ENCODE measurements at places on chromosomes 1 and 21. TPM values are rescaled to one million over a fixed set of nuclear protein-coding genes. Genes with fewer than 3 reads are reported as not detected.
A peak's percentile ranks its signal among the peaks of the same experiment; 100 is the strongest.

Gene CNR2
- 0.35 TPM for total RNA-seq

Gene RNU1-1
- 1,100 TPM for total RNA-seq

Gene IGSF21
- not detected for total RNA-seq

Gene CFHR1
- not detected for total RNA-seq

Gene CFAP141
- total RNA-seq, result not detected

Gene RERE
- total RNA-seq, result 105 TPM

Gene NECTIN4
- not detected for total RNA-seq

Gene MR1
- total RNA-seq, result 48.9 TPM

Gene RBM11
- total RNA-seq, result 4.9 TPM

Gene IL10
- total RNA-seq, result 0.77 TPM

GRCh38 chr1:205719762-205720161 lies 30.2 kb downstream of the NUCKS1 start:
- DNase-seq, result no peak

DNA sequence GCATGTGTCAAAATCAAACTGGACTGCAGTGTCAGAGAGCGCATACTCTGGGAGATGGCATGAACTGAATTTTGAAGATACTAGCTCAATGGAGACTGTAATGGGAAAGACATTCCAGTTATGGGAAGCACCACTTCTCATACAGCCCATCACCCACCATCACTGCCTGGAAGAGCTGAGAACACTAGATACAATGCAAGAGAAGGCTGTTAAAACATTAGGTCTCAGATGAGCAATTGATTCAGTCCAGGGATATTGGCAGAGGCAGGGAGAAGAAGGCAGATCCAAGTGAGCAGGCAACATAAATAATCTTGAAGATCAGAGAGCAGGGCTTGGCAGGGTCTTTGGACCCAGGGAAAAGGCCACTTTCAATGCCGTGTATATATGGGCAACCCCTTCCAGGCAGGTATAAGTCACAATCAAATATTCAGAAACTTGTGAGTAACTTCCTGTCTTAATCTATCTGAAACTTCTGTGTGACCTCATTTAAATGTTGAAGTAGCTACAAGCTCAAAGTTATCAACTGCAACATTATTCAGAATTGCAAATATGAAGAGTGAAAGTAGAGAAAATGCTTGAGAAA lies 290.3 kb upstream of the SGIP1 start:
- peak; percentile 35 for DNase-seq

GRCh38 chr21:19603011-19603593 lies 1199.5 kb upstream of the TMPRSS15 start:
- no peak for DNase-seq

GRCh38 chr21:34091032-34091431 lies 17.7 kb downstream of the MRPS6 start:
- DNase-seq, result no peak

DNA sequence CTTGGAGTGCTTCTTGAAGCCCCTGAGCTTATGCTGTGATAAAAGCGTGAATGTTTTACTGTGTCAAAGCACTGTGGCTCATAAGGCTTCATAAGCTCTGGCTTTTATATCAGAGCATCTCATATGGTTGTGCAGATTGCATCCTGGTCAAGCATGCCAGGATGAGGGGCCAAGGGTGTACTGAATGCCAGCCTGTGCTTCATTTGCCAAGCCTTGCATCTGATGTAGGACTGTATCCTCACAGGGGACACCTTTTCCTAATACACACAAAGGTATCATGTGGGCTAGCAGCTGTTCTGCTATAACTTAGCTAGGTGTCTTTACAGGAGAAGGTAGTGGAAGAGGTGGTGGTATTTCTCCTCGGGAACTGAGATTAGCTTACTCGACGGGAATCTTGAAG lies 134.7 kb downstream of the ST6GALNAC3 start:
- DNase-seq, result no peak

DNA sequence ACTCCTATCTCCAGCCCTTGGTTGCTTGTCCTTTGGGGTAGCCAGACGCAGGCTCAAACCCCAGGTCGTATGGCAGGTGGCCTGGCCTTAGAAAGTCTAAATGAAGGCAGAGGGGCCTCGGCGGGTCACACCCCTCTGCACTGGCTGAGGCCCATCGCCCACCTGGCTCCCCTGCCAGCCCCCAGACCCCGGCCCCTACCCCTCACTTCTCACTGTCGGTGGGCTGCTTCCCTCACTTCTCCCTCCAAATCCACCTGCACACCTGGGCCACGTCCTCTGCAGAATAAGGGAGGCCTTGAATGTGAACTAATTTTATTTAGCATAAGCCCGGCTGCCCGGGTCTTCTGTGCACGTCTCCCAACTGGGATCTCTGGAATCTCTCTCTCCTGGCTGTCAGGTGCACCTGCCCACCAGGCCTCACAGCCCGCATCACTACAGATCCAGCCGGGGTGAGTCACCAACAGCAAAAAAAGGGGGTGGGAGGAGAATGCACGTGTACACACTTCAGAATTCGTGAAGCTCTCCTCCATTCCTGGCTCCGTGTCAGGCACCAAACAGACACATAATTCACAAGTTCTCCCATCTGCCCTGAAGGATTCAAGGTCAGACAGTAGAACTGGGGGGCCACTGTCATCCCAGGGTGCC lies 107.5 kb upstream of the SIM2 start:
- DNase-seq, result no peak

DNA sequence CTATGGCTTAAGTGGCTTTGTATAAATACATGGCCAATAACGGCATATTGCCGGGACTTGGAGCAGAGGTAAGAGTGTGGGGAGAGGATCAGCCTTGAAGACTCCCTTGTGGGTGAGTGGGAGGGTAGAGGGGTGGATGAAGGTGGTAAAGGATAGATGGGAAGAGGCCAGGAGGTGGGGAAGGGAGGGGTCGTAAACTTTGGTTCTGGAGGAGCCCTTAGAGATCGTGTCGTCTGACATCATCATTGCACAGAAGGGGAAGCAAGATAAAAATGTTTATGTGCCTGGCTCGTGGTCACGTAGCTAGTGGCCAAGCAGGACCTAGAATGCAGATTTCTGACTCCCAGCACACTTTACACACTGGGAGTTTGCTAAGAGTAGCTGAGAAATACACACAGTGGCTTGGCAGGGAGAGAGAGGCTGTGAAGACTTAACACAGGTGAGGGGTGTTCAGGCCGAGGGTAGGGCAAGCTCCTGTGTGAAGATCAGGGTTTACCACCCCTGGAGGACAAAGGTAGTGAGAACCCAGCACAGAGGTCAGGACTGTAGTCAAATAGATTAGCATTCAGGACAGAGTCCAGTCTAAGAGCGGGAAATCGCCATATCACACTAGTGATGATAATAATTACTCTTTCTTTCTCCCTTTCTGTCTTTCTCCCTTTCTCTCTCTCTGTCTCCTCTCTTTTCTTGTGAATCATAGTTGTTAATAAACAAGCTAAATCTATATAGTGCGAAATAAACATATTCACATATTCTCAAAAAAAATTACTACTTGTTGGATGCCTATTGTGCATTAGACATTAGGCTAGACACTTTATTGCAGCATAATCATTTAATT lies 75.5 kb downstream of the LRRC8D start:
- DNase-seq, result no peak

DNA sequence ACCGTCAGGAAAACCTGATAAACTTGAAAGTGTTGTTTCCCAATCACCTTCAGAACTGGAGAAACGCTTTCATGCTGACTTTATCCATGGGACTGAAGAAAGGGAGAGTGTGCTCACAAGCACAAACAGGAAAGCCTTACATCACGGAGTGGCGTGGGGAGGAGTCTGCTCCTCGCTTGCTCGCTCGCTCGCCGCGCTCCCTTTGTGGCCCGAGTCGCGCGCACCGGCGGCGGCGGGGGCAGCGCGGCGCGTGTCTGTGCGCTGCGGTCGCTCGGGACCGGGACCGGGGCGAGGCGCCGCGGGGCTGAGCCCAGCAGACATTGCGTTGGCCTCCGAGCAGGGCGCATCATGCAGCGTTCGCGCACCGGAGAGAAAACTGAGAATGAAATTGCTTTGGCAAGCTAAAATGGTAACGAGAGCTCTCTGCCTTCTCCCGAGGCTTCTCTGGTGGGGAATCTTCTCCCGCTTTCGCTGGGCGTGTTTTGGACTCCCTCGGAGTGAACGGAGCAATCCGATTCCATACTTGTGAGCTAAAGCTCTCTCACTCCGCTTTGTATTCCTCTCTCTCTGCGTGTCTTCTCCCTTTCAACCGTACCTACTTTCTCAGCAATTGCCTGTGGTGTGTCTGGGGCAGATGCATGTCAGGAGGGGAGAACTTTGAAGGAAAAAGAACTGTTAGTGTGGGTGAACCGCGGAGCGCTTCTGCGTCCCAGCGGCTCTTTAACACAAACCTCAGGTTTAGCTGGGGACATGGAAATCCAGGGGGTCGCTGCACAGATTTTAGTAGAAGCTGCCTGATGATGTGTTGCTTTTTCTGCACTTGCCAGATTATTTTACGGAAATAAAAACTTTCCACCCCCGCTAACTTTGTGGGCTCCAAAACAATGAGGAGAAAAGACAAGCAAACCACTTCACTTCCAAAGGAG lies at the start of gene RGL1:
Gene RGL1 (plus strand): TSS at position 205 of the 926 bp plus-strand sequence. CDS start 178 bp downstream, at position 383.
- DNase-seq, result peak; percentile 36

DNA sequence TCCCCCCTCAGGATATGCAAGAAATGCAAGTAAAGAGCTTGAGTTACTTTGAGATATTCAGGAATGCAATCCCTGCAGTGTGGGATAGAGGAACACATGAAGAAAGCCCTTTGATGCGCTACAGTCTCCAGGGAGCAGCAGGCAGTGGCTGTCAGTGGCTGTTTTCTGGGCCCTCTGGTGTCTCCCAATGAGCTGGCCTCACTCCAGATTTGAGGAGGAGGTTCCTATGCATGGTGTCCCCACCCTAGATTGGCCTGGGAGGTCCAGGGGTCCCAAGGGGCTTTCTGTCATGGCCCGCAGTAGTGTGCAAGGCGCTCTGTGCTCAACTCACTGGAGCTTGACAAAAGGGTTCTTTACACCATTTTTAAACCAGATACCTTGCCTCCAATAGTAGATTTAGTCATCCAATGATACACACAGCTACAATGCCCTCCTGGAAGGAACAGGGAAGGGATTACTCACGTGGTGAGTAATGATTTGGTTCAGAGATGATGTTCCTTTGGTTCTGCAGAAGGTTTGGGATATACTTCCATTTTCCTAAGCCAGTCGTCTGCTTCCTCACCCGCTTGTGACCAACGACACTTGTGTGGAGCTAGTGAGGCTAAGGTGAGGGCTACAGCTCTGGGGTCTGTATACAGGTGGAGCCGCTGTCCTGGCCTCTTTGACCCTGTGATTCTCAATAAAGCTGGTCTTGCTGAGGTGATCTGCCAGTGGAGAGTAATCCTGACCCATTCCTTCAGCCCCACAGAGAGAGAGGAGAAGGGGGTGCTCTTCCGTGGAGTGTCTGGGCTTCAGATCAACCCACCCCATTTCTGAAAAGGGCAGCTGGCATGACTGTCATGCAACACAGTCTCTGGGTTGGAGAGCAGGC lies 6.6 kb downstream of the BATF3 start:
- no peak for DNase-seq

DNA sequence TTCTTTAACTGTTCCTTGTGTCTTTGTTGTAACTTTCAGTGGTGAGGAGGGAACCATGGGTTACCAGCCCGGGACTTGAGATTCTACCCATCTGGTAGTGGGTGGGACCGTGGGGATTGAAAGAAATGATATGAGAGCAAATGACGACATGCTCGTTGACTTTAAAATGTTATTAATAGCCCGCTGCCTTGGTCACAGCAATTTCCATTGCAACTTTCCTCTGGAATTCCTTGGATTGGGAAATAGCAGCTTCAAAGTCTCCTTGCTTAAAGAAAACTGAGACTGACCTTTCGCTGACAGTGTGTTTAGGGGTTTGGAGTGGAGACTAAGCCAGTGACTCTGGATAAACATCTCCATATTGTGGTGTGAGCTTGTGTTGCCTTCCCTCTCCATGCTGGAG lies 44.2 kb upstream of the MARK1 start:
- no peak for DNase-seq

GRCh38 chr1:151612501-151613281 lies 841 bp downstream of the SNX27 start:
- DNase-seq, result peak; percentile 42

GRCh38 chr1:163427279-163427678 lies 105.5 kb downstream of the NUF2 start:
- DNase-seq, result no peak

GRCh38 chr1:208218237-208219097 lies 25.7 kb downstream of the PLXNA2 start:
- no peak for DNase-seq

Measured in activated T-cell treated with anti-CD3 and anti-CD28 coated beads, Interleukin-2, amount 50 U/mL, for 72 hours (primary cell).